ENCODE measurements at places on chromosomes 7 and 10.

GRCh38 chr10:89627830-89628229 is 17.2 kb downstream of the PANK1 start:
- DNase-seq, result no peak

DNA sequence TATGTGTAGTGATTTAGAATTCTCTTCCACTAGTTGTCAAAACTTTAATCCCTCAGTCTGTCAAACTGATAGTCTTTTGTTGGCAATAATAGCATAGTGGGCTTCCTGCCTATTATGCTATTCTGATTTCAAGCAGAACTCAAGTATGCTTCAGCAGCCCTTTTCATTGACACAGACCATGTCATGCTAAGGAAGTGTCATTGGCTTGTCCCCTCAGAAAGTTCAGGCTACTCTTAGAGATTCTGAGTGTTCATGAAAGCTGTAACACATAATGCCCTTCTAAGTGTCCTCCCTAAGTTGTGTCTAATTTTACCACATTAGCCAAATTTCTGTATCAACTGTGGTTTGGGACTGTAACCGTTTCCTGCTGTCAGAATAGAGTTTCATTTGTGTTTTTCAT is 198.7 kb downstream of the THSD7A start:
- DNase-seq, result no peak

DNA sequence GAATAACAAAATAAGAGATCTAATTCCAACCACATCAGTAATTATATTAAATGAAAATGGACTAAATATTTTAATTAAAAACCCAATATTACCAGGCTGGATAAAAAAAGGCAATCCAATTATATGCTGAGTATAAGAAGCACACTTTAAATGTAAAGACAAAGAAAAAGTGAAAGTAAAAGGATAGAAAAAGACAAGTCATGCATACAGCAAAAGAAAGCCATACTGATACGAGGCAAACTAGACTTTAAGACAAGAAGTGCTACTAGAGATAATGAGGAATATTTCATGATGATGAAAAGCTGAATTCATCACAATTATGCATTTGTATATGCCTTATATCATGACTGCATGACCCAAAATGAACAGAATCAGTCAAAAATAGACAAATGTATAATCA is 628.6 kb downstream of the PHTF2 start:
- no peak for DNase-seq

- no peak for DNase-seq
Observed at GRCh38 chr10:3684891-3685290, 100.1 kb downstream of the KLF6 start.

DNA sequence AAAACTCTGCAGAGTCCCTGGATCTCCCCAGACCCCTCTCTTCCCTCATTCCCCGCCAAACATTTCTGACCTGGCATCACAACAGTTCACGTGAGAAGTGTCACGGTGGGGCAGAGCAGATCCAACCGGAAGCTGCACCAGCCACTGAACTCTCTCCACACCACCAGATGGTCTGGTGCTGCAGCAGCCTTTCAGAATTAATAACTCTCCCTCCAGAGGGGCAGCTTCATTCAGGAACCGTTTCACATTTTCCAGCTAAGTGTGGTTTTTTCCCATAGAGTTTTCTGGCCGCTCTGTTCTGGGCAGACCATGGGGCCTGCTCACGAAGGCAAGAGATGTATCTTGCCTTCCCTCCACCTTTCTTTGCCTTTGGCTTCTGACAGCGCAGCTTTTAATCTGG is 486.7 kb upstream of the GALNT17 start:
- DNase-seq, result no peak

GRCh38 chr10:93445097-93445960 is 36.8 kb downstream of the MYOF start:
- peak; percentile 97 for DNase-seq

DNA sequence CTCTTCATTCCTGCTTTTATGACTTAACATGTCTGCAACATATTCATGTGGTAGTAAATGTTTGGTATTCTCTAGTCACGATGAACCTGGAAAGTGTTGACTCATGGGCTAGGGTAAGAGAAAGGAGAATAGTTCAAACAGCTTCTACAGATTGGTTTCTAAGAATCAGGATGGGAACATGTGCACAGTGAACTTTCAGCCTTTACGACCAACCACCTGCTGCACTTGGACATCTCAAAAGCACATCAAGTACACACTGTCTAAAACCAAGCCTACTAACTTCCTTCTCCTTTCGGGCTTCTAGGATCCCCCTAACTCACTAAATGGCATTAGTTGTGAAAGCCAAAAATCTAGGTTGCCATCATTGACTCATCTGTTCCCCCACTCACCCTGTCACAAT is 85.5 kb downstream of the CUL2 start:
- DNase-seq, result no peak

DNA sequence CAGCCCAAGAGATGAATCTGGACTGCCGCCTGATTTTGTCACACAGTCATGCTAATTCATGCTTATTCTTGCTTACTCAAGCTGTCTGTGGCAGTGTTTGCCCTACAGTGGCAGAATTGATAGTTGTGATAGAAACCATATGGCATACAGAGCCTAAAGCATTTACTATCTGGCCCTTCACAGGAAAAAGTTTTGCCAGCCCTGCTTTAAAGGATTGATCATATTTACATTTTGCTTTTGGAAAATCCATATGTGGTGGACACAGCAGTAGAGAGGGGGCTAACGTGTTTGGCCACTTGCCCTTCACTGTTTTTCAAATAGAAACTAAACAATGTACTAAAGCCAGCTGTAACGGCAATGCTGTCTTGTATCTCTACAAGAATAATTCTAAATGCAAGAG is 974.0 kb upstream of the GHITM start:
- no peak for DNase-seq

DNA sequence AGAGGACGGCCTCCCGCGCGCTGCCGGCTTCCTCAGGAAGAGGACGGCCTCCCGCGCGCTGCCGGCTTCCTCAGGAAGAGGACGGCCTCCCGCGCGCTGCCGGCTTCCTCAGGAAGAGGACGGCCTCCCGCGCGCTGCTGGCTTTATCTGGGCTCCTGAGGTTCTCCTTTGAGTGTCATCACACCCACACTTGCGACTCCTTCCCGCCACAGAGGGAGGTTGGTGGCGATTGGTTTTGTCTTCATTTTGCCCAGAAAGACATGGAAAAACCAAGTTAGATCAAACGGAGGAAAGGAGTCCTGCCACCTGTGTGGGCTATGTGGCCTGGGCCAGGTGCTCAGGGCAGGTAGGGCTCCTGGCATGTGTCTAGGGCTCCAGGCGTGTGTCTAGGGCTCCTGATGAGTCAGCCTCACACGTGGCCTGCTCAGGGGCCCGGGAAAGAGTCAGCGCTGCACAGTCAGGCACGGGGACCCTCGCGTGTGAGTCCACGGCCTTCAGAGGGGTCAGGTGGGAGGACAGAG is 138.0 kb downstream of the VIPR2 start:
- DNase-seq, result no peak

DNA sequence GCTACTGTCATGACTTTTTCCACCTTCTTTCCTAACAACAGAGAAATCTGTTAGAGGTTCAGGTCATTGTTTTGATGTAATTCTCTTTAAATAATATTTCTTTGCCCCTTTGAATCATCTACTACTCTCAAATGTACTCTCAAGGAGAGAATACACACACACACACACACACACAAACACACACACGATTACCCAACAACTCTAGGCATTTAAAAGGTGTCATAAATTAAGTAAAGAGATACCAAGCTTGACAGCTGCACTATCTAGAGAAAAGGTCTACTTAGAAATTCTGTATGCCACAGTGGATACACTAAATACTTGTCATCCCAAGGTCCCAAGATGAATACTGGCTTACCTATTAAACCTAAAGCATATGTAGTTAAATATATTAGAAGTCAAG is 4.8 kb downstream of the PANK1 start:
- no peak for DNase-seq

DNA sequence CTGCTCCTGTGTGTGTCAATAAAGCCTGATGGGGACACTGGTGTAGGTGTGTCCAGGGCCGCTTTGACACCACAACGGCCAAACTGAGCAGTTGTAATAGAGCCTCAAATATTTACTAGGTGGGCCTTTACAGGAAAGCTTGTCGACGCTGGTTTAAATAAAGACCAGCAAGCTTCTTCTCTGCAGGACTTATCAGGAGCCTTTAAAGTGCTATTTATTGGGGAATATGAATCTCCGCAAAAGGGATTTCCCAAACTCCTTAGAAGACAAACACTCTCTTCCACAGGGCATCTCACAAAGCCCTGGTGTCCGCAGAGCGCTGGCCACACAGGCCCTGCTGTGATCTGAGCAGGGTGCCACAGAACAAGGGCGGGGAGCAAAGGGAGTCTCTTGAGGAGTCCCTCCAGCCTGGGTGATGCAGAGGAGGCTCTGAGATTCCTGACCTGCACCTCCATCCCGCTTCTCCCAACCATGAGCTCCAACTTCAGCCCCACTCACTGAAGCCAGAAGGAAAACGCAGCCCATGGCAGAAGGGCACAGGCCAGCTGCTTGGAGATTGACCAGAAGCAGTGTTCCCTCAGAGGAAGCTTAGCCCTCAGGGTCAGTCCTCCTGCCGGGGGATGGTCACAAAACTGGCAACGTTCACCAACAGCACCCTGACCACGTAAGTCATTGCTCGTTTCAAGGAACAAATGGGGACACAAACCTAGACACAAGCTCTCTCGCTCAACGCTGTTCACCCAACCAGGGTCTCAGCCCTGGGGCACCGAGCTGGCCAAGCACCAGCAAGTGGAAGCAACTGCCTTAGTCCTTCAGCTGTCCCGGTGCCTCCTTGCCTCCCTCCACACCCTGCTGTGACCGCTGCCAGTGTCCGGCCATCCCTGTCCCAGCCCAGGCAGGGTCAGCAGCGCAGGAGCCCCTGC is 129.5 kb downstream of the OAT start:
- DNase-seq, result no peak

DNA sequence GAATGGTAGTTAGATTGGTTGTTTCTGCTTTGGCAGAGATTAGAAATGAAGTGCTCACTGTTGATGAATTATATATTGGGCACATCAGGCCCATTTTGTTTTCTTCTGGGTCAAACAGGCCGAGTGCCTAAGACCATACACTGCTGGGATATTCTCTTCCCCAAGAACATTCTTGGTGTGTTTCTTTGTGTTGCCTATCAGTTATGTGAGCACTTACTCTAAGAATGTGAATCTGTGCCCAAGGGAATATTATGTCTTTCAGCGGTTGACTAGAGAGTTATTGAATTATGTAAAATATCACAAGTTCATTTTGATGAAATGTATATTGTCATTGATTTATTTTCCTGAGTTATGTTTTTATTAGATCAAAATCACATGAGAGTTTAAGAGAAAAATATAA is 255.5 kb upstream of the SMIM30 start:
- no peak for DNase-seq

- DNase-seq, result no peak
Observed at GRCh38 chr10:128907155-128907941, 559.7 kb upstream of the MGMT start.

DNA sequence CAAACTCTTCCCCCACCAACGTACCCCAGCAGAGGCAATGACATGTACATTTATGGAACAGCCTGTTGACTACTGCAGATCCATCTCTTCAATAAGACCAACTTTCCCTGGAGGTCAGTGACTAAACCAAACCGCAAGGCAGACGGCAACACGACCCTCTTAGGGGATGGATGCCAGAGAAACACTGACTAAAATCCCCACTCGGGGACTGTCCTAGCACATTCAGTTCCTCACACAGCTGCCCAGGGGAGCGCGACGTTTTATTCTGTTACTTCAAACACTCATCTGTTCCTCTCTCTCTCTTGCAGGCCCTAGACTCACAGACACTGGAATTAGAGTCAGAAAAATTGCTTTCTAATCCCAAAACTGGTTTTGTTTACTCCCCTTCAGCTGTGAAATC is 146.5 kb upstream of the PRSS1 start:
- no peak for DNase-seq

DNA sequence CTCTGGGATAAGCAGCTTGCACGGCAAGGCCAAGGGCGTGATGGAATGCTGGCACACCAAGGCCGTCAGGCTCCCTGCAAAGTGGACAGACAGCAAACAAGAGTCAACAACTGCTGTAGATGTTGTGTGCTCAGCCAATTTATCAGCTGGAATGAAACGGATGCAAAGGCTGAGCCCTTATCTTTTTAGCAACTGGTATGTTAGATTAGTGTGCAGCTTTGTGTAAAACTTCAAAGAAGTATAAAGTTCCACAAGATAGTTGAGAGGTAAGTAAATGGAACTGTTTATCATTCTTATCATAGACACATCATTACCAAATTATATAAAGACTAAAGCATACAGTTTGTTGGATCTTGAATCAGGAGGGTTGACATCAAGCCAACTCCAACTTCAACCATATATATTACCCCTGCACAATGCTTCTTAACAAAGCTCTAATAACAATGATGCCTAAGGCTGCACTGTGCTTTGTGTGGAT is 289.0 kb downstream of the TNS3 start:
- DNase-seq, result no peak

DNA sequence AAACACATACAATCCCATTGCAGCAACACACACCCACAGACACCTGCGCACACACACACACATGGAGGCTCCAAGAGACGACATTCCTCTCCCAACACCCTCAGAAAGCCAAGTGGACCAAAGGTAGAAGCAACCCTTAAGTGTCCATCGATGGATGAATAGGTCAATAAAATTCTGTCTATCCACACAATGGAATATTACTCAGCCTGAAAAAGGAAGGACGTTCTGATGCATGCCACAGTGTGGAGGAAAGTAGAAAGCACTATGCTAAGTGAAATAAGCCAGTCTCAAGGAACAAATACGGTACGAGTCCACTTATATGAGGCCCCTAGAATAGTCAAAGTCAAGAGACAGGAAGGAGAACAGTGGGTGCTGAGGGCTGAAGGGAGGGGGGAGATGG is 174.4 kb downstream of the GRID1 start:
- DNase-seq, result no peak
